ENCODE measurements at places on chromosomes 16 and 17.

DNA sequence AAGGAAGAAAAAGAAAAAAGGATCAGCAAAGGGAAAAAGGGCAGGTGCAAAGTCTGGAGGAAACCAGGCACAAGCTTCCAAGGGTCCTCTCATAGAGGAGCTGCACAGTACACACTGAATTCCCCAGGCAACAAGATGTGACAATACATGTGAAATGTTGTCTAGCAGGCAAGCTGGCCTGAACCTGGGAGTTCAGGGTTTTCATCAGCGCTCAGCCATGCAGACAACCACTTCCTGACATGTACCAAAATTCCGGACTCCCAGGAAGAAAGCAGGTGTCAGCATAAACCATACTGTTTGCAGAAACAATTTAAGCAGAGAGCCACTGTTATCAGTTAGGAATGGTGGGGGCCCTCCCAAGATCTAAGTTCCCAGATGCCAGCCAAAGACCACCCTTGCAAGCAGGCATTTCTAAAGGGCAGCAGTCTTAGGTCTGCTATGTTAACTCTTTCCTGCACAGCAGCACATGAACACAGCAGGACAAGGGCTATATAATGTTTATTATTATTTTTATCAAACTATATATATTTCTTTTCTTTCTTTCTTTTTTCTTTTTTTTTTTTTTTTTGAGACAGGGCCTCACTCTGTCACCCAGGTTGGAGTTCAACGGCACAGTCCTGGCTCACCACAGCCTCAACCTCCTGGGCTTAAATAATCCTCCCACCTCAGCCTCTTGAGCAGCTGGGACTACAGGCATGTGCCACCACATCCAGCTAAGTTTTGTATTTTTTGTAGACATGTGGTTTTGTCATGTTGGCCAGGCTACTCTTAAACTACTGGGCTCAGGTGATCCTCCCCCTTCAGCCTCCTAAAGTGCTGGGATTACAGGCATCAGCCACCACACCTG is 10.1 kb downstream of the TK2 start:
- no peak for DNase-seq

- peak; percentile 41 for DNase-seq
Observed at GRCh38 chr16:67542464-67542863, 13.8 kb downstream of the RIPOR1 start.

- DNase-seq = no peak
Observed at GRCh38 chr16:64290461-64290860, 831.4 kb downstream of the CDH11 start.

DNA sequence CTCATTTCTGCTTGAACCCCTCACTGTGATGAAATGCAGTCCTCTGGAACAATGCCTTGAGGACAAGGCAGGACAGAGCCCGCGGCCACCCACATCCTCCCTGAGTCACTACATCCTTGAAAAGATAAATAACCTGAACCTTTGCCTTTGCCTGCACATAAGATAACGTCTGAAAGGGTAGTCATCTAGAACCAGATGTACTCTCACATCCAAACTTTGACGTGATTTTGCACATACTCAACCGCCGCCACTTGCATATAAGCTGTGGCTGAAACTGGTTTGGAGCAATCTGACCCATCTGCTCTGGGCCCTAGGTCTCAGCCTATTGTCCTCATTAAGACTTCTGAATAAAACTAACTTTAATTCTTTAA is 252.1 kb downstream of the PHKB start:
- no peak for DNase-seq

GRCh38 chr16:17724242-17724898 is 253.6 kb upstream of the XYLT1 start:
- DNase-seq = no peak

- DNase-seq = no peak
Observed at GRCh38 chr17:156094-156621, 18.8 kb downstream of the SCGB1C2 start.

DNA sequence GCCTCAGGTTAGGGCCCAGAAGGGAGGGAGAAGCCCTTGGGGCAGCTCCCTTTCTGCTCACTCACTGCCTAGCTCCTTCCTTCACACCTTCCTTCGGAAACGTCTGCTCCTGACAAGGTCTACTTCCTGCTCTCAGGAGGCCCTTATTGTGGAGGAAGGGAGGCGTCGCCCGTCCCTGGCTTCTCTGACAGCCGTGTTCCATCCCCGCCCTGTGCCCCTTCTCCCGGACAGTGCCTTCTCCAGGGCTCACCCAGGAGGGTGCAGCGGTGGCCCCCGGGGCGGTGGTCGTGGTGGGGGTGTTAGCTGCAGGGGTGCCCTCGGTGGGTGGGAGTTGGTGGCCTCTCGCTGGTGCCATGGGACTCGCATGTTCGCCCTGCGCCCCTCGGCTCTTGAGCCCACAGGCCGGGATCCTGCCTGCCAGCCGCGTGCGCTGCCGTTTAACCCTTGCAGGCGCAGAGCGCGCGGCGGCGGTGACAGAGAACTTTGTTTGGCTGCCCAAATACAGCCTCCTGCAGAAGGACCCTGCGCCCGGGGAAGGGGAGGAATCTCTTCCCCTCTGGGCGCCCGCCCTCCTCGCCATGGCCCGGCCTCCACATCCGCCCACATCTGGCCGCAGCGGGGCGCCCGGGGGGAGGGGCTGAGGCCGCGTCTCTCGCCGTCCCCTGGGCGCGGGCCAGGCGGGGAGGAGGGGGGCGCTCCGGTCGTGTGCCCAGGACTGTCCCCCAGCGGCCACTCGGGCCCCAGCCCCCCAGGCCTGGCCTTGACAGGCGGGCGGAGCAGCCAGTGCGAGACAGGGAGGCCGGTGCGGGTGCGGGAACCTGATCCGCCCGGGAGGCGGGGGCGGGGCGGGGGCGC is 231.9 kb downstream of the SEC14L1 start:
- peak; percentile 58 for DNase-seq

Measured in naive thymus-derived CD8-positive, alpha-beta T cell (primary cell).